ENCODE measurements at places on chromosomes 7 and 10.

- H3K4me3 ChIP-seq = no peak overlapping the region
- H3K36me3 ChIP-seq = no peaks in the 10 kb centered on the region
- H3K27me3 ChIP-seq = no peaks in the 10 kb centered on the region
- H3K4me1 ChIP-seq = peaks cover 22% of the 10 kb centered on the region
- no peak for DNase-seq
Observed at GRCh38 chr10:103750836-103751235, 104.5 kb downstream of the SH3PXD2A start.

GRCh38 chr10:46225597-46225996 lies 61.2 kb upstream of the ANTXRL start:
- no peak overlapping the region for H3K27ac ChIP-seq
- no peak for DNase-seq
- no peaks in the 10 kb centered on the region for H3K27me3 ChIP-seq
- peaks cover 2% of the 10 kb centered on the region for H3K36me3 ChIP-seq
- H3K4me3 ChIP-seq = no peak overlapping the region

- peak overlapping the region; percentile 67 for H3K27ac ChIP-seq
- DNase-seq = no peak
- H3K4me1 ChIP-seq = peaks cover 87% of the 10 kb centered on the region
- peaks cover 46% of the 10 kb centered on the region for H3K36me3 ChIP-seq
Observed at GRCh38 chr10:119658274-119658673, 7.1 kb downstream of the BAG3 start.

DNA sequence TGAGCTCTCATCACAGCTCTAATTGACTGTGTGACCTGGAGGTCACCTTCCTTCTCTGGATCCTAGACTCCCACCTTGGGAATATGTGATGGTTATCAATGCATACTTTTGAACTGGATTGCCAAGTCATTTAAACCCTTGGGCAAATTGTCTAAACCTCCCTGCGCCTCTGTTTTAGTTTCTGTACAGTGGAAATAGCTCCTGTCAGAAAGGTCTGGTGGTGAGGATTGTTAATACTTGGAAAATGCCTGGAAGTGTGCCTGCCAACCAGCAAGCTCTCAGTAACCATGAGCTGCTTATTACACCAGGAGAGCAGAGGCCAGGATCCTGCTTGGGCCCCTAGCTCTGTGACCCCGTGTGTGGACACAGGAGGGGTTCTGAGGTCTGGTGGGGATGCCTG lies 108.7 kb upstream of the PPIF start:
- no peak overlapping the region for H3K4me3 ChIP-seq
- peaks cover 17% of the 10 kb centered on the region for H3K4me1 ChIP-seq
- no peak overlapping the region for H3K27ac ChIP-seq
- no peaks in the 10 kb centered on the region for H3K27me3 ChIP-seq
- no peaks in the 10 kb centered on the region for H3K36me3 ChIP-seq

DNA sequence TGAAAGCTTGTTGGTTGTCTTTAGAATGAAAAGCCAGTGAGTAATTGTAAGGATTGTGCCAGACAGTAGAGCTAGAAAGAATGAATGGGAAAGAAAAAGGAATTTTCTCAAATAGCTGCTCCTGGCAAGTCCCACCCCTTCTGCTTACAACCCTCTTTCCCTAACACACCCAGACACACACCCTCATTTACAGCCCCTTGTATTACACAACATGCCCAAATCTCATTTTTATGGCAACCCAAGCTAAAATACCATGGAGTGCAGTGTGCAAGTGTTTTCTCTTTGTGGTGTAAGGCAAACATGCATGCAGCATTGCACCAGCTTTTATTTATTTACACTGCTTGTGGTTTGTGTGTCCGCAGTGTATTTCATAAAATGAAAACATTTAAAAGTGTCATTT lies 1.5 kb downstream of the PRKAR2B start:
- H3K36me3 ChIP-seq = no peaks in the 10 kb centered on the region
- peaks cover 14% of the 10 kb centered on the region for H3K4me1 ChIP-seq
- no peak overlapping the region for H3K27ac ChIP-seq
- peak overlapping the region; percentile 29 for H3K4me3 ChIP-seq
- no peak for DNase-seq

DNA sequence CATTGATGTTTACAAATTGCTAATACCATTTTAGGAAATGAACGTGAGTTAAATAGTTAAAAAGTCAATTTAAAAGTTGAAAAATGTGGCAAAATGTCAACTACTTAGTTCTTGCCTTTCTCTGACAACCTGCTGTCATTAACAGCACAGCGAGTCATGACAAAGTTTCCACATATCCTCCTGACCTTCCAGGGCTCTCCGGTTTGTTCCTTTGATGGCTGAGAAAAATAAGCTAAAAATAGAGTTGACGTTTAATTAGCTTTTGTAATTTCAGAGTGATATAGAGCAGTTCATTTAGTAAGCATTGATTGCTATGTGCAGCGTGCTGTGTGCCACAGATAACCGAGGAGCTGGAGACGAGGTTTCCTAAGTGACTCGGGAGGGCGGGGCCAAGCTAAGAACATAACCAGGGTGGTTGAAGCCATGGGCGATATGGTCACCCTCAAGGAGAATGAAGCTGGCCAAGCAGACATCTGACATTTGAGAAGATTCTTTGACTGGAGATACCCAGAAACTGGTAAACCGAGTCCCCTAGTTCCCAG lies 47.9 kb downstream of the OGDH start:
- H3K27ac ChIP-seq = no peak overlapping the region
- H3K4me1 ChIP-seq = peaks cover 2% of the 10 kb centered on the region
- no peak overlapping the region for H3K4me3 ChIP-seq
- no peak for DNase-seq
- no peaks in the 10 kb centered on the region for H3K27me3 ChIP-seq

GRCh38 chr10:43417950-43418768 lies 9.2 kb upstream of the HNRNPF start:
- peak; percentile 59 for DNase-seq
- H3K4me1 ChIP-seq = peaks cover 40% of the 10 kb centered on the region
- H3K27ac ChIP-seq = peak overlapping the region; percentile 93
- peaks cover 8% of the 10 kb centered on the region for H3K36me3 ChIP-seq
- H3K27me3 ChIP-seq = no peaks in the 10 kb centered on the region
- peak overlapping the region; percentile 55 for H3K4me3 ChIP-seq

GRCh38 chr7:110839866-110840265 lies 251.1 kb upstream of the LRRN3 start:
- H3K27me3 ChIP-seq = no peaks in the 10 kb centered on the region
- DNase-seq = no peak
- H3K27ac ChIP-seq = no peak overlapping the region
- H3K36me3 ChIP-seq = no peaks in the 10 kb centered on the region
- peaks cover 11% of the 10 kb centered on the region for H3K4me1 ChIP-seq
- no peak overlapping the region for H3K4me3 ChIP-seq

- H3K36me3 ChIP-seq = peaks cover 34% of the 10 kb centered on the region
- no peak for DNase-seq
- peaks cover 83% of the 10 kb centered on the region for H3K4me1 ChIP-seq
- no peak overlapping the region for H3K4me3 ChIP-seq
Observed at GRCh38 chr10:110052916-110053315, 45.1 kb downstream of the ADD3 start.

- no peak overlapping the region for H3K4me3 ChIP-seq
- H3K27me3 ChIP-seq = no peaks in the 10 kb centered on the region
- no peaks in the 10 kb centered on the region for H3K36me3 ChIP-seq
- DNase-seq = no peak
Observed at GRCh38 chr10:86423739-86424138, 57.1 kb upstream of the GRID1 start.

DNA sequence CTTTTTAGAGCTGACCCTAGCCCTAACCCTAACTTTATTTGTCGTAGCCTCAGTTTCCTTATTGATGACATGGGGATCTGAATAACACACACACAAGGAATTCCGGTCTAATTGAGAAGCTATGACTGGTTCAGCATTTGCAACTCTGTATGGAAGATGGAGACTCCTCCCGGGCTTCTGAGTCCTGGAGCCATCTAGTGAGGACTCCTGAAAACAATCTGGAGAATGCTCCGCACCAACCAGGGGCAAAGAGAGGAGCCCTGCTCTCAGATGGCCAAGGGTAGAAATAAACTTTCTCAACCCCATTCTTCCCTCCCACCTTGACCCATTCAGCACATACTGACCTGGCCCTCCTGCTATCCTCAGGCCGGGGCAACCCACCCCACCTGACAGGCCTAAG lies 26.4 kb downstream of the MBL2 start:
- H3K36me3 ChIP-seq = no peaks in the 10 kb centered on the region
- no peak overlapping the region for H3K27ac ChIP-seq
- H3K4me3 ChIP-seq = no peak overlapping the region
- H3K27me3 ChIP-seq = no peaks in the 10 kb centered on the region

DNA sequence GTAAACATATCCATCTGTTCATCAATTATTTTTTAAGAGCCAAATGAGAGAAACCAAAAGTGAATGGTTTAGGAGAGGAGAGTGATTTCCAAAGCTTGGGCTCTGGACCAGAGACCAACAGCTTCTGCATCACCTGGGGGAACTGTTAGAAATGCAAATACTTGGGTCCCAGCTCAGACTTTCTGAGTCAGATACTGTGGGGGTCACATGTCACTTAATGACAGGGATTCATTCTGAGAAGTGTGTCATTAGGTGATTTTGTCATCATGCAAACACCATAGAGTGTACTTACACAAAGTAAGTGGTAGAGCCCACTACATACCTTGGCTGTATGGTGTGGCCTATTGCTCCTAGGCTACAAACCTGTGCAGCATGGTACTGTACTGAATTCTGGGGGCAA lies 128.5 kb upstream of the PRR15 start:
- no peaks in the 10 kb centered on the region for H3K4me1 ChIP-seq
- no peaks in the 10 kb centered on the region for H3K27me3 ChIP-seq
- no peak overlapping the region for H3K27ac ChIP-seq
- no peak for DNase-seq

DNA sequence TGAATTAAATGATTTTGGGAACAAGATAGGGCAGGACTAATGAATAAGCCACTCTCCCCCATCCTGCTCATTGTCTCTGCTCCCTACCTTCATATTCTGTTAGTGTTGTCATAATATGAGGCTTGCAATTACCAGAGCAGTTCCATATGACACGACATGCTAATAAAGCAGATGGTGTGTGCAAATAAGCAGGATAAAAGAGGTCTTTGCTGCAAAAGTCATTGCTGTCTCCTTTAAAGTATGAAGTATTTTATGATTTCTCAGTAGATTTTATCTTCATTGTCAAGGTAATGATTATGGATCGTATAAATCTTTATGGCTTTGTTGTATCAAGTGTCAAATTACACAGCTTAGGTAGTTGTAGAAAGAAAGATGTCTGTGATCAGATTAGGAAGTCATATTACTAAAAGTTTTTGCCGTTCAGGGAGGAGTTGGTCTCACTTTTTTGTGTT lies 114.8 kb downstream of the SDK1 start:
- H3K4me3 ChIP-seq = no peak overlapping the region
- no peak overlapping the region for H3K27ac ChIP-seq
- no peaks in the 10 kb centered on the region for H3K36me3 ChIP-seq
- H3K27me3 ChIP-seq = peaks cover 3% of the 10 kb centered on the region
- peaks cover 3% of the 10 kb centered on the region for H3K4me1 ChIP-seq
- no peak for DNase-seq

GRCh38 chr7:23349484-23350157 lies 50.5 kb downstream of the MALSU1 start:
- no peak overlapping the region for H3K27ac ChIP-seq
- H3K27me3 ChIP-seq = peaks cover 5% of the 10 kb centered on the region
- H3K4me1 ChIP-seq = peaks cover 48% of the 10 kb centered on the region
- no peaks in the 10 kb centered on the region for H3K36me3 ChIP-seq
- DNase-seq = no peak
- H3K4me3 ChIP-seq = no peak overlapping the region

- peaks cover 38% of the 10 kb centered on the region for H3K4me1 ChIP-seq
- H3K27me3 ChIP-seq = no peaks in the 10 kb centered on the region
- DNase-seq = no peak
- H3K36me3 ChIP-seq = no peaks in the 10 kb centered on the region
- no peak overlapping the region for H3K27ac ChIP-seq
Observed at GRCh38 chr10:8359467-8359866, 305.0 kb downstream of the GATA3 start.

DNA sequence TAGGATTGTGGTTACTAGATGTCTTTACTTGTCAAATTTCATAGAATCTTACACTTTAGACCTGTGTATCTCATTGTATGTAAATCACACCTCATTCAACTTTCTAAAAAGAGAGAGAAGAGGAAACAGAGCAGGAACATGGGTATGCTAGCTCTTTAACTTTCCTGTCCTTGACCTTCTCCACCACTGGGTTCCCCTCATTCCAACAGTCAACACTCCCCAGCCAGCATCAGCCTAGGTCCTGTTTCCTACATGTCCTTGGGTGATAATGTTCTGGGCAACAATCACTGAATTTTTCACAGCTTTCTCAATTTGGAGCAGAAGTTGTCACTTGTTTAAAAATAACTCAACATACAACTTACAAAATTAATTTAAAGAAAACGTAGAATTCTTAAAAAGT lies 9.2 kb upstream of the UNC5B start:
- no peak overlapping the region for H3K4me3 ChIP-seq
- peaks cover 39% of the 10 kb centered on the region for H3K27me3 ChIP-seq
- H3K27ac ChIP-seq = no peak overlapping the region
- no peaks in the 10 kb centered on the region for H3K4me1 ChIP-seq

- no peak within 1 kb of the TSS for H3K27ac ChIP-seq
- no peak for DNase-seq
- no peak within 1 kb of the TSS for H3K4me3 ChIP-seq
Observed at GRCh38 chr7:74027683-74028320, at the start of gene ELN. TSS of gene ELN (plus strand) at chr7:74028173. CDS start at chr7:74028188, 15 bp downstream.

DNA sequence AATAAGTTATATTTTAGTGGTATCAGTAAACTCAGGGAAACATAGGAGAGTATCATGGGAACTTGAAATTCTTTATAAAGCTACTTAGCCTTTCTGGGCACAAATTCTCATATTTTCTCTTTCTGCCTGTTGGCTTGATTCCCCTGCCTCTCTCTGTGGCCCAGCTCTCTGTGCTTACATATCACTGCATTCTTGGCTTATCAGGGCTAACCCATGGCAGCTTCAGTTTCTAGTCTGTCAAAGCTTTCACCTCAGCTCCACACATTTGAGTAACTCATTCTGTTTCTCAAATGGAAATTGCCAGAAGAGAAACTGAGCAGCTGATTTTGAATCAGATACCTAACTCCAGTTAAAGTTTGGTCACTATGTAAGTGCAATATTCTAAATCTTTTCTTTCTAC lies 713.1 kb downstream of the DNAJB9 start:
- no peaks in the 10 kb centered on the region for H3K4me1 ChIP-seq
- no peak overlapping the region for H3K27ac ChIP-seq
- no peak overlapping the region for H3K4me3 ChIP-seq
- no peaks in the 10 kb centered on the region for H3K36me3 ChIP-seq
- DNase-seq = no peak

DNA sequence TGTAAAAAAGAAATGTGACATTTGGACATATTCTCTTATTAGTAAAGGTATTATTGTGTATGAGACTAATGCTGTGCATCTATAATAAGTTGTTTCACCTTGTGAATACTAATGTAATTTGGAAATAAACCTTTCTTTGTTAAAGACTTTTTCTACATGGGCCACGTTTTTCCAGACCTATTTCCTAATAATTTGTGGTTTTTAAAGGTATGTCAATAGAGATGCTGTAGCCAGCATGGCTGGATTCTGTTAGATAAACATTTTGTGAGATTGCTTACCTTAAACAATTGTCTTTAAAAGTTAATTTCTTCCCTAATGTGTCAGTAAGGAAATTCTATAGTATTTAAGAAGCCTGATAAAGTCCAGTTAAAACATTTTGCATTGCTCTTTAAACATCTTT lies 56.0 kb downstream of the KAT6B start:
- no peak overlapping the region for H3K4me3 ChIP-seq
- H3K36me3 ChIP-seq = no peaks in the 10 kb centered on the region
- no peaks in the 10 kb centered on the region for H3K27me3 ChIP-seq
- no peak for DNase-seq
- H3K27ac ChIP-seq = no peak overlapping the region
- H3K4me1 ChIP-seq = peaks cover 39% of the 10 kb centered on the region
